HS-27A (cell line): ENCODE measurements at places on chromosomes 3 and 15.

DNA sequence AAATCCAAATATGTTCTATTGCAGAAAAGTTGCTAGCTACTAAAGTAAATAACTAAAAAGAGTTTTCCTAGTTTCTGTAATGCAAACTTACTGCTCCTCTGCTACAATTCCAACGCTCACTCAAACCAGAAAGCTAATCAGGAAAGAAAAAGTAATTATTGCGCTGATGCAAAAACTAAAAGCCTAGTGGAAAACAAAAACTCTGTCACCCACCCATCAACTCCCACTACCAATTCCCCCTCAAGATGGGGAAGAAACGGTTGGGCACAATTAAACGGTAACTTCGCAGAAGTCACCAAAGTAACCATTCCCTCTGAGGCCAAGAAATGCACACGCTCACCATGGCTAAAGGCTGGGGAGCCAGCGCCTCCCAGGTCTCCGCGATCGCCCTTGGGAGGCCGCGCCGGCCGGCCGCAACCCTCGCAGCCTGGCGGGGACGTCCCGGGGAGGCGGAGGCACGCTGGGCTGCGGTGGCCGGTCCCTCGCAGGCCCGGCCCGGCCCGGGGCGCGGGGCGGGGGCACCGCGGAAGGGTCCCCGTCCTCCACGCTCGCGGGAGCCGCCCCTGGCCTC lies 684 bp downstream of the SLTM start:
- DNase-seq, result peak; percentile 38

DNA sequence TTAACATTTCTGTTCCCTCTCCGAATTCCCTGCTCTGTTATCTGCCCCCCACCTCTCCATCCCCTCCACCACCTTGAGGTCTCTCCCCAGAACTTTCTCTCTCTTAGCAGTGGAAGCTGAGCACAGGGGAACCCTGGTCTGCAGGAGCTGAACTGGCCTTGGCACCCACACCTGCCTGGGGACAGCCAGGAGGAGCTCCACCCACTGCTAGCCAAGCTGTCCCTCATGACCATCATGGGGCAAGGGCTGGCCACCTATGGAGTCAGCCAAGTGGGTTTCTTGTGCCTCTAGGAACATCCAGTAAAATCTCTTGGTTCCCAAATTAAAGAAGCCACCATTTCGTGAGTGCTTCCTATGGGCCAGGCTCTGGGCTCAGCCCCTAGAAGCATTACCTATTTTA lies 276.4 kb upstream of the TLE3 start:
- no peak for DNase-seq

DNA sequence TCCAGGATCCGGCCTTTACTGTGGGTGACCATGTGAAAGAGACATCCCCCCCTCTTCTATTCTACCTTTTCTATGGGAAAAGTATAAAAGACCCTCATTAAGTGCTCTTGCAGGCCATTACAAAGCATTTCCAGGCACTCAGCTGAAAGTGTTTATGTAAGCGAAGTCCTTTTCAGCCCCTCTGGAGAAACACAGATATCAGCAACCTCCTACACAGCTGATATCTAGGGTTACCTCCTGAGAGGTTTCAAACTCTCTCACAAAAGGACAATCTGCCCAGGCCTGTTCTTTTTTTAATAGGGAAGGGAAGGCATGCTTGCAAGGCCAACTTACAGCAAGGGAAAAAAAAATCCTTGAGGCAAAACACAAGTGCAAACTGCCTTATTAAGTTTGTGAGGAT lies 12.6 kb downstream of the ETV5 start:
- DNase-seq, result no peak

DNA sequence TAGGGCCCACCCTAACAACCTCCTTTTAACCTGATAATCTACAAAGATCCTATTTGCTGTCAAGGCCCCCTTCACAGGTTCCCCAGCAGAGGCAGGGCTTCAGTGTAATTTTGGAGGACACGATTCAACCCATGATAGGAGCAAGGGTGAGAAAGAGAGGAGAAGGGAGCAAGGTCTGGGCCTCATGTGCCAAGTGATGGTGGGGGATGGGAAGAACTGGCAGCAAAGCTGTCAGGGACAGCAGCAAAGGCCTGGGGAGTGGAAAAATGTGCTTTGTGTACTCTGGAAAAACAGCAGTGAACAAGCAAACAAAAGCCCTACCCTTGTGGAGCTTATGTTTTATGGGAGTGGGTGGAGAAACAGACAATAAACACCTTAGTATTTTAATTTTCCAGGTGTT lies 2.7 kb upstream of the GALNT15 start:
- DNase-seq, result no peak

DNA sequence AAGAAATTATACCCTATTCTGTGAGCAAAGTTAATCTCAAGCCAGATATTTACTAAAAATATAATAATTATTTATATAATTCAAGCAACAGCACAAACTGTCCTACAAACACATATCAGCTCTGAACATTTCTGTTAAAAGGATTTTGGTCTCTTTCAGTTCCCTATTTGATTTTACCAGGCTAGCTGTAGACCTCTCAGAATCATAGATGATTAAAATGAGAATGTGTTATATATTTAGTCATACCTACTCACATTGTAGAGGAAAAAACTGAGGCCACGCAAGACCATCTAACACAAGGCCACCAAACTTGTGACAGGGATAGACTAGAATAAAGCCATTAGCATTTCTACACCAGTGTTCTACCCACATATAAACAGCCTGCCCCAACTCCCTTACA lies 28.5 kb downstream of the ACKR4 start:
- no peak for DNase-seq

GRCh38 chr15:76894174-76894573 lies 11.0 kb downstream of the SCAPER start:
- DNase-seq, result no peak

- DNase-seq, result no peak
Observed at GRCh38 chr3:72131899-72132298, 347.0 kb upstream of the PROK2 start.

DNA sequence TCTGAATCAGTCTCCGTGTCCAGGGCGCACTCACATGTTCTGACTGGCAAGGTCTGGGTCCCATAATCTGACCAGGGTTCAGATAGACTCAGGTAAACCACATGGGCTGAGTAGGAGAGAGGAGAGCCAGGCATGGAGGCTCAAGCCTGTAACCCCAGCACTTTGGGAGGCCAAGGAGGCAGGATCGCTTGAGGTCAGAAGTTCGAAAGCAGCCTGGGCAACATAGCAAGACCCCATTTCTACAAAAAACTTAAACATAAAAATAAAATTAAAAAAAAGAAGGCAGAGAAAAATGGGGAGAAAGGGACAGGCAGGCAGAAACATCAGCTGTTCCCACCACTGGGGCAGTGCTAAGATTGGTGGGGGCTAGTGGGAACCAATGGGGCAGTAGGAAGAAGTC lies 5.4 kb downstream of the TMEM43 start:
- no peak for DNase-seq

- DNase-seq, result no peak
Observed at GRCh38 chr15:49154799-49155109, 645 bp downstream of the COPS2 start.

DNA sequence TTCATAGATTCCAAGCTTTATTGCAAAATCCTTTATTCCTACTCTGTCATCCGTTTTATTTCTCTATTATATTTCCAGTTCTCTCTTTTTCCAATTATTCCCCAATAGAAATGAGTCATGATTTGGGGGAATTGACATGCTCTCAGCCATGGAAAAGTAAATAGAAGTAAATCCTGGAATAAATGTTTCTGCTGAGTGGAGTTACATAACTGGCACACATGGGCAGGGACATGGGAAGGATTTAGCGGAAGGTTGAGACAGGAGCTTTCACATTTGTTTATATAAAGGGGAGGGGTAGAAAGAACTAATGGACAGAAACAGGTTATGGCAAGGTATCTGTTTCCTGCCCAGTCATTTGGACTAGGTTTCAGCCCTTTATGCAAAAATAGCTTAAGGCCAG lies 221.6 kb downstream of the PLOD2 start:
- DNase-seq, result no peak

- no peak for DNase-seq
Observed at GRCh38 chr15:78757636-78757905, 53.7 kb downstream of the ADAMTS7 start.

DNA sequence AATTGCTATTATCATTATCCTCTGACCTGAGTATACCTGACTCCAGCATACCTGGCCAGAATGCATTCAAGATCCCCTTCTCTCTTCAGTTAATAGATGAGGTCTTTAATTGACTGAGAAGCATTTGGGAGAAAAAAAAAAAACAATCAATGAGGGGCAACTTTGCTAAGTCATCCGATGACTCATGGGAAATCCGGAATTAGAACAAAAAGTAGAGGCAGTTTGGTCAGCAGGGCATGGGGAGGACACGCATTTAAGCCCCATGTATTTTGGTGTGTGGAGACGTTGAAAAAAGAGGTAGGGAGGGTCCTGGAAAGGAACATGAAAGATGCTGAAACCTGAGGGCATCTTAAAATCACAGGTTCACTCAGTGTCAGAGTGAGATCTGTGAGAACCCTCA lies 256.2 kb downstream of the RORA start:
- DNase-seq, result peak; percentile 89

DNA sequence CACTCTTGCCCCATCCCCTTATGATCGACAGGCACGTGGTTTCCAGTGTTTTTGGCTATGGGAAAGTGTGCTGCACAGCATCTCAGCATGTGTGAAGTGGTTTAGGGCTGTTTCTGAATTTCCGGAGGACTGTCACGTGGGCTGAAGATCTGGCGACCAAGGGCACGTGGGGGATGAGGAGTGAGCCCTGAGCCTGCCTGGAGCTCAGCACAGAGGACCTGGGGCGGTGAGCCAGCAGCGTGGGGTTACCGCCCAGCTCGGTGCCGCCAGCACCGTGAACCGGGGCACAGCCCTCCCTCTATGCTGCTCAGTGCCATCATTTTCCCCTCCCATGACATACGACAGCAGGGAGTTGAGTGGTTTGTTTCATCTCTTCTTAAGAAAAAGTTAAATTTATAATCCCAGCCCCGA lies 150.2 kb downstream of the DNAJB8 start:
- no peak for DNase-seq

DNA sequence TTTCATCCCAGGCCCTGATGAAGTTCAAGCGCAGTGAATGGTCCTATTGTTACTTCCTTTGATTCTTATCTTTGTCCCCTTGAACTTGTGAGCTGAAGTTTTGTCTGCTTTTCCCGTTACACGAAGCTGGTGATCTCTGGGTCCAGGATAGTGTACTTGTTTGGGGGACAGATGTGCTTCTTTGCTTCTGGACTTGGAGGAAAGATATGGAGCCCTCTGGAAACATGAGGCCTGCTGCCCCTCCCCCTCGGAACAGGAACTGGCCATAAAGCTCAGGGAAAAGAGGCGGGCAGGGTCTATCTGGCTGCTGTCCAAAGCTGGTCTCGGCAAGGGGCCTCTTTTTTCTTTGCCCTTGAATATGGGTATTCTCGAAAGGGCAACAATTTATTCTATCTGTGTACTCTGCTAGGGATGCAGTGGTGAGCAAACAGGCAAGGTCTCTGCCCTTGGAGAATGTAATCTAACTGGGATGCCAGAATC lies 47.6 kb downstream of the IDH2 start:
- no peak for DNase-seq

- DNase-seq, result no peak
Observed at GRCh38 chr3:181913254-181913653, 201.5 kb downstream of the SOX2 start.

DNA sequence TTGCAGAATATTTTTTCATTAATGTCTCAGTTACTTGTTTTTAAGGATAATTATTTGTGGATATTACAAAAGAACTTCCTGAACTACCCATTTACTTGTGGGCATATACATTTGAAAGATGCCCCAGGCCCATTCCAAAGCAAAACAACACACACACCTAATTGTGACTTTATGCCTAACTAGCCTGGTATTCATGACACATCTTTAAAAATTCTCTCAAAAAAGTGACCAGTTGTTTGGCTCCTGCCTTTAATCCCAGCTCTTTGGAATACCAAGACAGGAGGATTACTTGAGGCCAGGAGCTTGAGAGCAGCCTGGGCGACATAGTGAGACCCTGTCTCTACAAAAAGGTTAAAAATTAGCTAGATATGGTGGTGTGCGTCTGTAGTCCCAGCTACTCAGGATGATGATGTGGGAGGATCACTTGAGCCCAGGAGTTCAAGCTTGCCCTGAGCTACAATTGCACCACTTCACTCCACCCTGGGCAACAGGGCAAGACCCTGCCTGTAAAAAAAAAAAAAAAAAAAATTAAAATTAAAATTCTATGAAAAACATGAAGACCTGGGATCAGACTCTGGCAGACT lies 51.7 kb upstream of the SLC4A7 start:
- no peak for DNase-seq
